Immature natural killer cell (primary cell): ENCODE measurements at places on chromosomes 4 and X. TPM values are rescaled to one million over a fixed set of nuclear protein-coding genes. Genes with fewer than 3 reads are reported as not detected.
A peak's percentile ranks its signal among the peaks of the same experiment; 100 is the strongest.

- peaks cover 8% of the 10 kb centered on the region for H3K27me3 ChIP-seq
- no peaks in the 10 kb centered on the region for H3K36me3 ChIP-seq
- no peak overlapping the region for H3K4me3 ChIP-seq
- no peak overlapping the region for H3K27ac ChIP-seq
- H3K4me1 ChIP-seq = peaks cover 8% of the 10 kb centered on the region
- no peak for DNase-seq
Observed at GRCh38 chrX:49198540-49199314, 1.3 kb downstream of the SYP start.

PYURF gene
- polyA plus RNA-seq = 267 TPM

DNA sequence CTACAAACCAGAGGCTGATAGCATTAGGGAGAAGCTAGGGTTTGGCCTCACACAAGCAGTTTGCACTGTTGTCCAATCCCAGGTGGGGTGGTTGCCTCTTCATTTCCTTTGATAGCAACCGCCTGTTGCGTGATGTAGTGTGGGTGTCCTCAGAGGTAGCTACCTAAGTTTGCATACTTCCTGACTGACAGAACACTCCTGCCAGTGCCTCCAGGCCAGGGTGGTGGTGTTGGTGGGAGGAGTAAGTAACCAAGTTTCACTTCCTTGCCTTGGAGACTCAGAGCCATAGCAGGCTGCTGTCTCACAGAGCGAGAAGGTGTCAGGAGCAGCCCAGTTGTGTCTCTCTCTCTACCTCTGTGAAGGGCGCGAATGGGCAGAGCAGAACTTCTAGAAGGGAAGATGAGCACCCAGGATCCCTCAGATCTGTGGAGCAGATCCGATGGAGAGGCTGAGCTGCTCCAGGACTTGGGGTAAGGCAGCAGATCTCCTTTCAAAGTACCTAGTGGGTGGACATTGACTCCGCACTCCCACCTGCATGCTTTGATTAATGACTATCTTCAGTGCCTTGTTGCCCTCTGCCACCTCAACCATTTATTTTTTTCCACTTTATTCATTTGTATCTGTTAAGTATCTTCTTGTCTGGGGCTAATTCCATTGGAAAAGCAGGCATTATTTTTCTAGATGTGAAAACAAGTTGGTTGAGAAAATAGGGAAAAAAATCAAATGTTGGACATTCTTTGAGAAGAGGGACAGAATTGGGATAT, at the start of gene DAPP1:
Gene DAPP1 (plus strand): TSS at position 283 of the 764 bp plus-strand sequence. CDS start 87 bp downstream, at position 370.
- H3K4me1 ChIP-seq = peaks cover 36% of the 10 kb centered on the region
- H3K4me3 ChIP-seq = peak within 1 kb of the TSS; percentile 84
- DNase-seq = peak; percentile 65
- H3K27ac ChIP-seq = peak within 1 kb of the TSS; percentile 57

DNA sequence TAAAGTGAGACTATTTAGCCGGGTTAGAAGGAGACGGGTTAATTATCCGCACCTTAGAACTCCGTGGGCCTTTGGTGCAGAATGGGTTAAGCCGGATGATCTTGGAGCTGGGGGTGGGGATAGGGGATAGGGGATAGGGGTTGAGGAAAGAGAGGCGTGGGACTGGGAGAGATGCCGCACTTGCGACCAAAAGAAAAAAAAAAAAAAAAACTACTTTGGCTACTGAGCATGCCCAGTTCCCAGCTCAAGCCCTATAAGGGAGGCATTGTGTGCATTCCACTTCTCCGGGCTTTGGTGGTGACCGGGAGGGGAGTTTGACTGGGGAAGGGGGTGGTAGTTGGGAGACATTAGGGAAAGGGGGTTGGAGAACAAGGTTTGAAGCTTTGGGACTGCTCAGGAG, at the start of gene SLITRK4:
Gene SLITRK4 (minus strand): TSS at position 187 of the 400 bp plus-strand sequence. CDS start 4,993 bp downstream, outside the sequence.
- H3K4me1 ChIP-seq = peaks cover 1% of the 10 kb centered on the region
- peaks cover 12% of the 10 kb centered on the region for H3K27me3 ChIP-seq
- no peak for DNase-seq
- H3K27ac ChIP-seq = no peak within 1 kb of the TSS

- H3K27ac ChIP-seq = no peak overlapping the region
- no peak for DNase-seq
- no peaks in the 10 kb centered on the region for H3K36me3 ChIP-seq
- H3K27me3 ChIP-seq = no peaks in the 10 kb centered on the region
Observed at GRCh38 chr4:84938316-84938715, 28.2 kb downstream of the WDFY3 start.

DNA sequence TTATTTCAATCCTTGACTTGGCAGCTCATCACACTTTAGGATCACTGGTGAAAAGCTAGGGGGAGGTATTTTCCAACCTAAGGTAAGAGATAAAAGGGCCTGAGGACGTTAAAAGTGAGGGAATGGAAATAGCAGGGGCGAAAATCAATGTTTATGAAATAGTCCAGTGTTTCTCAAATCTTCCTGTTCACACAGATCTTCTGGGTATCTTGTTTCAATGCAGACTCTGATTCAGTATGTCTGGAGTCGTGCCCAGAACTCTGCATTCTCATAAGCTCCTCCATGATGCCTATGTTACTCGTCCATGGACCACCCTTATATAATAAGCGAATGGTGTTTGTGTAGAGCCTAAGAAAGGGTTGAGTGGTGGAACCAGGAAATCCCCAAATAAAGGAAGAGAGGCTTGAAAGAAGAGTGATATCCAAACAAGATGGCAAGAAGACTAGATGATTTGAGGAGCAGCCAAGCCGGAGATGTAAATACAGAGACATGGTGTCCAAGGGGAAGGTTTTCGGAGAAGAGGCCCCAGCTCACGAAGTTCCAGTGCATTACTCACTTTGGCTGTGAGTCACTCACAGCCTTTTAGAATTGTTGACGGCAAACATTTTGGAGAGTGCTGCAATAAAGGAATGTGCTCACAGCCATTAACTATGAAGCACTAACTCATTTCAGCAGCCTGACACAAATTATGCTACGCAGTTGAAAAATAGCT, 215.6 kb upstream of the PPARGC1A start:
- no peaks in the 10 kb centered on the region for H3K4me1 ChIP-seq
- H3K27me3 ChIP-seq = no peaks in the 10 kb centered on the region
- no peak for DNase-seq
- H3K4me3 ChIP-seq = no peak overlapping the region
- no peaks in the 10 kb centered on the region for H3K36me3 ChIP-seq

DNA sequence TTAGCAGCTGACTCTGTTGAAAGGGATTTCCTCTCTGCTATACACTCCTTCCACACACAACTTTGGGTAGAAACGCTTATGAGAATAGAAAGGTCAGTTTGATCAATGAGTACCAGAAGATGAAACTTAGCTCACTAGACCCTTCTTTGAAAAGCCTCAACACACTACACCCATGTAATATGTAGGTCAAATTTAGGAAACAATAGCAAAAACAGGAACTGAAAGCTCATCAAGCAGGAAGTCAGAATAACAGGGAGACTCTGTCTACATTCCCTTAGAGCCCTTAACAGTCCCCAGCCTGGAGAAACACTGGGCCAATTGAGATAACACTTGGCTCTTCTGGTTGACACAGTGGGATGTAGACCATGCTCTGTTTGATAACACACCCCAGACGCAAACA, 30.7 kb downstream of the SRPX2 start:
- no peak overlapping the region for H3K27ac ChIP-seq
- H3K36me3 ChIP-seq = no peaks in the 10 kb centered on the region
- DNase-seq = no peak
- H3K4me3 ChIP-seq = no peak overlapping the region
- H3K4me1 ChIP-seq = no peaks in the 10 kb centered on the region

- no peaks in the 10 kb centered on the region for H3K36me3 ChIP-seq
- no peak for DNase-seq
- H3K27ac ChIP-seq = no peak overlapping the region
- H3K4me1 ChIP-seq = no peaks in the 10 kb centered on the region
- H3K4me3 ChIP-seq = no peak overlapping the region
Observed at GRCh38 chr4:69876071-69876470, 16.1 kb upstream of the SULT1E1 start.

DNA sequence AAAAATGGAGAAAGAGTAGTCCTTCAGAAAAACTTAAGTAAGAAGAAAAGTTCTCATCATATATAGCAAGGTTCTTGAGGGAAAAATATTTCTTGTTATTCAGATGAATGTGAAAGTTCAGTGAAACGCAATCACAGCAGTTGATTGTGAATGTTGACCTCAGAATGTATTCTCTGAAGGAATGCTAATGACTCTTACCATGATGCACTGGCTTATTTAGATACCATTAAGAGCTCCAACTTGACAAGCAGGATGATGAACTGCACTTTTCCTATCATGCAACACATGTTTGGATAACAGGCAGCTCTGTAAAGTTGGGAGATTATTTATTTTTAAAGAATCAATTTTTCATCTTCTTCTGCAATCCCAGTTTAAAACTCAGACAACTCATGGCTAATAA, 115.5 kb upstream of the MYOZ2 start:
- H3K4me1 ChIP-seq = no peaks in the 10 kb centered on the region
- no peak for DNase-seq
- H3K4me3 ChIP-seq = no peak overlapping the region
- no peak overlapping the region for H3K27ac ChIP-seq
- peaks cover 3% of the 10 kb centered on the region for H3K27me3 ChIP-seq

PROM1 gene
- polyA plus RNA-seq = 0.11 TPM

SCML2 gene
- 0.18 TPM for polyA plus RNA-seq

PLAC1 gene
- polyA plus RNA-seq = not detected

KLKB1 gene
- not detected for polyA plus RNA-seq

- H3K36me3 ChIP-seq = no peaks in the 10 kb centered on the region
- H3K4me1 ChIP-seq = no peaks in the 10 kb centered on the region
- no peak overlapping the region for H3K27ac ChIP-seq
- no peak for DNase-seq
- H3K4me3 ChIP-seq = no peak overlapping the region
- H3K27me3 ChIP-seq = no peaks in the 10 kb centered on the region
Observed at GRCh38 chr4:104457308-104457981, 37.2 kb downstream of the CXXC4 start.

- no peak for DNase-seq
- H3K27me3 ChIP-seq = peaks cover under 1% of the 10 kb centered on the region
Observed at GRCh38 chr4:139207873-139208403, 30.9 kb upstream of the ELF2 start.

- H3K36me3 ChIP-seq = peaks cover 10% of the 10 kb centered on the region
- H3K4me3 ChIP-seq = no peak overlapping the region
- no peak overlapping the region for H3K27ac ChIP-seq
- no peak for DNase-seq
- peaks cover 6% of the 10 kb centered on the region for H3K27me3 ChIP-seq
Observed at GRCh38 chrX:9510366-9510765, 45.5 kb downstream of the TBL1X start.

- no peaks in the 10 kb centered on the region for H3K36me3 ChIP-seq
- no peak overlapping the region for H3K27ac ChIP-seq
- H3K4me3 ChIP-seq = no peak overlapping the region
- no peaks in the 10 kb centered on the region for H3K4me1 ChIP-seq
Observed at GRCh38 chr4:102454268-102454667, 46.9 kb upstream of the NFKB1 start.

MAGEC2 gene
- not detected for polyA plus RNA-seq

HTN3 gene
- not detected for polyA plus RNA-seq

GRCh38 chrX:48579259-48579658, 5.0 kb downstream of the RBM3 start:
- DNase-seq = no peak
- H3K4me3 ChIP-seq = no peak overlapping the region
- no peaks in the 10 kb centered on the region for H3K36me3 ChIP-seq
- peaks cover 7% of the 10 kb centered on the region for H3K27me3 ChIP-seq

CENPI gene
- polyA plus RNA-seq = 1.1 TPM

- no peaks in the 10 kb centered on the region for H3K4me1 ChIP-seq
- no peaks in the 10 kb centered on the region for H3K36me3 ChIP-seq
- no peak overlapping the region for H3K27ac ChIP-seq
- peaks cover 3% of the 10 kb centered on the region for H3K27me3 ChIP-seq
Observed at GRCh38 chr4:153113061-153113837, 91.0 kb upstream of the TRIM2 start.

DNA sequence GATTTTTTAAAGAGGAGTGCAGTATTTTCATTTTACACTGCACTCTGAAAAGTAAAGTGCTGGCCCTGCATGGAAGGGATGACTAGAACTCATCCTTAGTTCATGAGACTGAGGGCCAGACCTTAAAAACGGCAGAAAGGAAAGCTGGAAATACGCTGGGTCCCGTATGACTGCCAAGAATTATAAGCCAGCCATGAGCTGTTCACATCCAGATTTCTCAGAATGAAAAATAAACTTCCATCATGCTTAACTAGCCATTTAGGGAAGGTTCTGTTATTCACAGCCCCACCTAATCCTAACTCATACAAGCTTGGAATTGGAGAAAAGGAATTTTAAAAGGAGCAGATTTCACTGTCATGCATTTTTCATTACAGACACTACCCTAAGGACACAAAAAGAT, 894.4 kb downstream of the FAT4 start:
- no peak for DNase-seq
- no peaks in the 10 kb centered on the region for H3K27me3 ChIP-seq
- no peaks in the 10 kb centered on the region for H3K4me1 ChIP-seq
- no peaks in the 10 kb centered on the region for H3K36me3 ChIP-seq

OTC gene
- not detected for polyA plus RNA-seq

- peaks cover 67% of the 10 kb centered on the region for H3K4me1 ChIP-seq
- DNase-seq = no peak
- no peak overlapping the region for H3K27ac ChIP-seq
- H3K36me3 ChIP-seq = peaks cover 8% of the 10 kb centered on the region
Observed at GRCh38 chr4:139299536-139299935, 1.8 kb upstream of the NAA15 start.

GRCh38 chr4:88693792-88694191, 3.8 kb downstream of the NAP1L5 start:
- H3K36me3 ChIP-seq = peaks cover 25% of the 10 kb centered on the region
- no peak overlapping the region for H3K27ac ChIP-seq
- H3K27me3 ChIP-seq = peaks cover 3% of the 10 kb centered on the region
- H3K4me1 ChIP-seq = peaks cover 21% of the 10 kb centered on the region

UGT2B15 gene
- not detected for polyA plus RNA-seq

GRCh38 chr4:52751487-52751911, 274 bp upstream of the ERVMER34-1 start:
- H3K27ac ChIP-seq = no peak overlapping the region
- no peak for DNase-seq
- H3K4me1 ChIP-seq = peaks cover 12% of the 10 kb centered on the region
- no peaks in the 10 kb centered on the region for H3K36me3 ChIP-seq

- H3K27ac ChIP-seq = no peak overlapping the region
- no peaks in the 10 kb centered on the region for H3K4me1 ChIP-seq
- H3K27me3 ChIP-seq = peaks cover 10% of the 10 kb centered on the region
- DNase-seq = no peak
- no peaks in the 10 kb centered on the region for H3K36me3 ChIP-seq
Observed at GRCh38 chrX:112081781-112082652, 559 bp downstream of the TRPC5 start.

ARHGEF6 gene
- 62.0 TPM for polyA plus RNA-seq

MAP3K15 gene
- polyA plus RNA-seq = not detected

- H3K27me3 ChIP-seq = peaks cover 1% of the 10 kb centered on the region
- no peak overlapping the region for H3K27ac ChIP-seq
Observed at GRCh38 chr4:120211408-120212015, 144.9 kb upstream of the MAD2L1 start.

GRCh38 chrX:20285511-20285910, 18.8 kb upstream of the RPS6KA3 start:
- DNase-seq = no peak
- no peaks in the 10 kb centered on the region for H3K4me1 ChIP-seq
- H3K27me3 ChIP-seq = peaks cover 3% of the 10 kb centered on the region
- no peak overlapping the region for H3K4me3 ChIP-seq

- no peak for DNase-seq
- H3K36me3 ChIP-seq = peaks cover 7% of the 10 kb centered on the region
- H3K4me3 ChIP-seq = no peak overlapping the region
- no peak overlapping the region for H3K27ac ChIP-seq
- H3K4me1 ChIP-seq = no peaks in the 10 kb centered on the region
- H3K27me3 ChIP-seq = no peaks in the 10 kb centered on the region
Observed at GRCh38 chr4:4608214-4608537, 66.3 kb upstream of the STX18 start.

ASMT gene
- not detected for polyA plus RNA-seq

SPANXA2 gene
- polyA plus RNA-seq = not detected

SGMS2 gene
- polyA plus RNA-seq = 0.56 TPM

TBC1D9 gene
- polyA plus RNA-seq = 0.22 TPM
